Heart right ventricle (tissue), 16 donors: ENCODE measurements at places on chromosomes 1 and 21. TPM values are rescaled to one million over a fixed set of nuclear protein-coding genes. Genes with fewer than 3 reads are reported as not detected.

GRCh38 chr1:151799179-151800022 is 5.8 kb downstream of the LINGO4 start:
- H3K27ac ChIP-seq = no peak overlapping the region
- H3K27me3 ChIP-seq = no peaks in the 10 kb centered on the region
- DNase-seq = no peak
- H3K4me3 ChIP-seq = no peak overlapping the region
- H3K4me1 ChIP-seq = no peaks in the 10 kb centered on the region

The RGS16 gene
- 1.2 TPM for total RNA-seq

DNA sequence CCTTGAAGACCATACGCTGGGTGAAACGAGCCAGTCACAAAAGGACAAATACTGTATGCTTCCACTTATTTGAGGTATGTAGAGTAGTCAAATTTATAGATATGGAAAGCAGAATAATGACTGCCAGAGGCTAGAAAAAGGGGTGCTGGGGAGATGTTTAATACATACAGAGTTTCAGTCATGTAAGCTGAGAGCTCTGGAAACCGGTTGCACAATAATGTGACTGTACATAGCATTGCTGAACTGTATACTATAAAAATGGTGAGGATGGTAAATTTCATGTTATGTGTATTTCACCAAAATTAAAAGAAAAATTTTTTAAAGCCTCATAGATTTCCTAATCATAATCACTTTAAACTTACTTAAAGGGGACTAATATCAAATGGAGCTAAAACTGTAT is 110.8 kb downstream of the ZZZ3 start:
- H3K4me3 ChIP-seq = no peak overlapping the region
- H3K27me3 ChIP-seq = no peaks in the 10 kb centered on the region
- DNase-seq = no peak
- H3K36me3 ChIP-seq = peaks cover 93% of the 10 kb centered on the region

The SPATA45 gene
- 0.56 TPM for total RNA-seq

DNA sequence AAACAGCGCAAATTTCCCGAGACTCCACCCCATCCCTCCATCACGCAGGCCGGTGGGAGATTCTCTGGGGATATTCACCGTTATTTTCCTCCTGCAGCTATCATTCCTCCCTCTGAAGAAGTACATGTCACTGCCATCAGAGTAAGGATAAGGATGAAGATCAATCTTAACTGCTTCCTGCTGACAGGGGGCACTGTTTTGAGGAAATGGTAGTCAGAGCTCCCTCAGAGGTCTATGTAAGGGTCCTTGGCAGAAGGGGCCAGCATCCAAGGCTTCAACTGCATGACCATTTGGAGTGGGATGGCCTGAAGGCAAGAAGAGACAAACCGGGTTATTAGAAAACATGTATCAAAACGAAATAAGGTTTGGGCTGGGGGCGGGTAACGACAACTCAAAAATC is 111.5 kb downstream of the KCNK1 start:
- peaks cover 27% of the 10 kb centered on the region for H3K4me1 ChIP-seq
- H3K27ac ChIP-seq = no peak overlapping the region
- no peak overlapping the region for H3K4me3 ChIP-seq

DNA sequence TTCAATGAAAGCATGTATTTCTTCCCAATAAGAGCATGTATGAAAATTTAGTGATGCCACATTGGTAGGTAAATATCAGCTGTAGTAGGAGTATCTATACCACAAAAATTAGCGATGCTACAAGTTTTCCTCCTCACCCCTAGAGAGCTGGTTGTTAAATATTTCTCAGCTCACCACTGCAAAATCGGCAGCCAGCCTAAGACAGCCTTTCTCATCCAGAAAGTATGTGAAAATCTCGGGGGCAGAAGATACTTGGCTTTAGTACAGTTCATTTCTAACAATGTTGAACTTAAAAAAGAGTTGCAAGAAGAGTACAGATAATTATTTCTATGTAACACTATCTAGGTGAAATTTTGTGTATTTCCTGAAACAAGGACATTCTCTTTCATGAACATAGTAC is 235.4 kb downstream of the TPR start:
- no peaks in the 10 kb centered on the region for H3K4me1 ChIP-seq
- H3K27ac ChIP-seq = no peak overlapping the region
- no peaks in the 10 kb centered on the region for H3K27me3 ChIP-seq
- no peaks in the 10 kb centered on the region for H3K36me3 ChIP-seq
- no peak overlapping the region for H3K4me3 ChIP-seq

The JMJD4 gene
- 10.7 TPM for total RNA-seq

DNA sequence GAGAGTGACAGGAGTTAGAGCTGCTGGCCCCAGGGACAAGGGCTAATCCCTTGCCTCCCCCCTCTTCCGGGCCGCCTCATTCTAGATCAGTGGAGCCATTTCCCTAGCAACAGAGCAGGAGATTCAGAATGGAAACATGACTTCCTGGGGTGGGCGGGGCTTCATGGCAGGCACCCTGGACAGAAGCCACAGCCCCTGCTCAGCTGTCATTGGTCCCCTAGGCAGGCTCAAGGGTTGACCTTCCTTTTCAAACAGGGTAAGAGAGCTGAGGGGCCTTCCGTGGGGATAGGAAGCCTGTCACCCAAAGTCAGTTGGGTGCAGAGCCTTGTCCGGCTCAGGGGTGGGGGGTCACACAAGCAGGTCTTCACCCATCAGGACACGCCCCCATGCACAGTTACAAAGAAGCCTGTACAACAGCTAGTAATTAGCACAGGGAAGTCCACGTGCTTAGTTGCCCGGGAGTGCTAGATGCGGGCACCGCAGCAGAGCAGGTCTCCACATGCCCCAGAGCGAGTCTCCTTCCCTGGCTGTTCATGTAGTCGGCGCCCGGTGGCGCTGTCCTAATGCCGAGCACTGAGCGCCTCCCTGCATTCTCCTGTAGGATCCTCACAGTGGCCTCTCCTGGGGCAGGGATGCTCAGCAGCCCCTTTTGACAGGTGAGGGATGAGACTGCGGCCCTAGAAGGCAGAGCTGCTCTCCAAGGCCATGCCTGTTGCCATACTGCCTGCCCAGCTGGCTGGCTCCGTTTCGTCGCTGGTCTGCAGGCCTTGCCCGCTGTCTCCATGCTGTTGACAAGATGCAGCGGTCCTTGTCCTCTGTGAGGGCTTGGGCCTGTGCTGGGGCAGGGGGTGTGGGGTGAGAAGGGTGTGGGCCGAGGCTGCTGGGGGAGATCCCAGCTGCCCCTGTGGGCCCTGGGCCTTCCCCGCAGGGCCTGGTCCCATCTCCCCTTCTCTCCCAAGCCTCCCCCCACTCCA is 5.1 kb downstream of the TMEM201 start:
- DNase-seq = peak; percentile 75
- H3K27me3 ChIP-seq = no peaks in the 10 kb centered on the region
- peak overlapping the region; percentile 45 for H3K27ac ChIP-seq
- no peak overlapping the region for H3K4me3 ChIP-seq
- H3K4me1 ChIP-seq = peaks cover 79% of the 10 kb centered on the region

- no peak overlapping the region for H3K4me3 ChIP-seq
- peak; percentile 82 for DNase-seq
- H3K4me1 ChIP-seq = peaks cover 65% of the 10 kb centered on the region
- peak overlapping the region; percentile 96 for H3K27ac ChIP-seq
Measured at GRCh38 chr1:25695090-25695770, 78.6 kb downstream of the MAN1C1 start.

The SYDE2 gene
- total RNA-seq = 21.3 TPM

DNA sequence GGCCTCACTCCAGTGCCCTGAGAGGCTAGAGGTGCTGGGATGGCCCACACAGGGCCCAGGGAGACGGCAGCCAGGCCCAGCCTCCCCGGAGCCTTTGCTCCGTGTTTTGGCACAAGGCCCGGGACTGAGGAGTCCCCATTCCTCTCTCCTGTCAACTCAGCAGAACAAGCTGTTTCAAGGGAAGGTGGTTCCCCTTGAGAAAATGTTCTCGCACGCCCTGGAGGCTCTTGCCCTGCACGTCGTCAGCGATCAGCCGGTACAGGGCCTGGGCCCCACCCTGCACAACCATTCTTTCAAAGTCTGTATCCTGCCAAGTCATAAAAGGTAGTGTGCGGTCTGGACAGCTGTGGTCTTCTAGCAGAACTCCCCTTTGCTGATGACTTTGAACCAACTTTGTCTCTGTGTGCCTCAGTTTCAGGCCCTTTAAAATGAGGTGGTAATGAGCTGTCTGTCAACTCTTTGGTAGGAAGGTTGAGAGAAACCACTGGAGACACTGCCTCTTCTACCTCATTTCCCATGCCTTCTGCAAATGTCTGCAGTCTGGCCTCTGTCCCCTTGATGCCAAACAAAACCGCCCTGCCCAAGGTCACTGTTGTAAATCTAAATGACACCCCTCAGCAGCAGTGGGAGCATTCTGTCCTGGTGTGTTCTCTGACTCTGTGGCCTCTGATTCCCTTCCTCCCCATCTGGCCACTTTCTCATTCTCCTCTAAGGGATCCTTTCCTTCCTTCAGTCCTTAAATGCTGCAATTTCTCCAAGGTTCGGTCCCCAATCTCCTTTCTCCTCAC is 138.6 kb upstream of the JUN start:
- no peak overlapping the region for H3K4me3 ChIP-seq
- peaks cover 14% of the 10 kb centered on the region for H3K4me1 ChIP-seq
- no peaks in the 10 kb centered on the region for H3K27me3 ChIP-seq
- H3K36me3 ChIP-seq = no peaks in the 10 kb centered on the region
- DNase-seq = peak; percentile 45

The FCMR gene
- 3.5 TPM for total RNA-seq

DNA sequence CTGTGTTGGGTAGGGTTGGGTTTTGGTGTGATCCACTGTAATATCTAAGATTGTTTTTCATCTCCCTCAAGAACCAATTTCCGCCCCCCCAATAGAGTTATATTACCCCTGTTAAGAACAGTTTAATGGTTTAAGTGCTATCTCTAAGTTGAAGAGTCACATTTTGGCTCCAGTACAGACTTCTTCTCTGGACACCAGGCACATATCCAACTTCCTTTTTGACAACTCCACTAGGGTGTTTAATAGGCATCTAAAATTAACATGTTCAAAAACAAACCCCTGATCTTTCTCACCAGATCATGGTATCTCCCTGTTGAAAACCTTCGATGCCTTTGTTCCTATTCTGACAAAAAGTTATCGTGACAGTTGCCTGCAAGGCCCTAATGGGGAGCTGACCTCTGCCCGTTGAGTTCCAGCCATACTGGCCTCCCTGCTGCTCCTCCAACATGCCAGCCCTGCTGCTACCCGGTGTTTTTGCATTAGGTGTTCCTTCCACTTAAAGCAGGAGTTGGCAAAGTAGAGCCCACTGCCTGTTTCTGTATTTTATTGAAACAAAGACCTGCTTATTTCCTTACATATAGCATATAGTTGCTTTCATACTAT is 18.6 kb downstream of the USP24 start:
- peaks cover 55% of the 10 kb centered on the region for H3K4me1 ChIP-seq
- H3K27ac ChIP-seq = no peak overlapping the region
- no peaks in the 10 kb centered on the region for H3K27me3 ChIP-seq
- DNase-seq = no peak

DNA sequence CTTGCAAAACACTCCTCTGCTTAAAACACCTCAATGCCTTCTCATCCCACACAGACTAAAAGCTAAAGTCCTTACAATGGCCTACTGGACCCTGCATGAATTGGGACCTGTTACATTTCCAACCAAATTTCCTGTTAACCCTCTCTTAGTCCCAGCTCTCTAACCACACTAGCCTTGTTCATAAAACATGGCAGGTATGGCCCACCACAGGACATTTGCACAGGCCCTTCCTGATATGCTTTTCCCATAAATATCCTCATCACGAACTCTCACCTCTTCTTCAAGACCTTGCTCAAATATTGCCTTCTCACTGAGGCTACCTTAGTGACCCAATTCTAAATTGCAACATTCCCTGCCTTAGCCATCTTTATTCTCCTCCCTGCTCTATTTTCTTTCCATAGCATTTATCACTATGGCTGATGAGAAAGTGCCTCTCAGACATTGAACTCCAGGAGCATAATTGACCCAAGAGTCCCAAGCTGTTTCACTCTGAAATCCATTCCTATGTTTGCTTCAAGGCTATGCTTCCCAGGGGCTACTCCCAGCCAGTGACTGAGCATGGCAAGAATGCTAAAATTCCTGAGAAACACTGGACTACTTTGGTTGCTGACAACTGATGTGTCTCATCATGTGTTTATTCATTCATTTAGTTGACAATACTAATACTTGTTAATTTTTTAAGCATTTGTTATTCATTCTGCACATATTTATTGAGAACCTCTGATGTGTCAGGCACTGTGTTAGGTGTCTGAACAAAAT is 2.7 kb upstream of the PALMD start:
- H3K27ac ChIP-seq = peak overlapping the region; percentile 93
- H3K4me1 ChIP-seq = peaks cover 4% of the 10 kb centered on the region
- no peak overlapping the region for H3K4me3 ChIP-seq
- DNase-seq = no peak
- no peaks in the 10 kb centered on the region for H3K36me3 ChIP-seq
- no peaks in the 10 kb centered on the region for H3K27me3 ChIP-seq

DNA sequence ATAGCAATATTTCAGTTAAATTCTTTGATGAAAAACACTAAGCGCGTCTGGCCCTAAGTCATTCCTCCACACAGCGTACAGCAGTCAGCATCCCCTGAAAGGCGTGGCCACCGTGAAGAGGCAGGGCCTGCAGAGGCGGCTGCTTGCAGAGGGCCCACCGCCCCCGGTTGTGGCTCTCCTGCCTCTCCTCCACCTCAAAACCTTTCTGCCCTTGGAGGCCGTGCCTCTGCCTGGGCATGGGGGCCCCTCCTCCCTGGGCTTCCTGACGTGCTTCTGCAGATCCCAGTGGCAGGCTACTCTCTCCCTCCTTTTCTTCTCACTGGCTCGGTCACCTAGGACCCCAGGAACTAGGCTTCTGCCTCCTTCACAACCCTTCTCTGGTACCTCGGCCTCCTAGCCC is 16.2 kb downstream of the CLSTN1 start:
- no peaks in the 10 kb centered on the region for H3K27me3 ChIP-seq
- H3K4me3 ChIP-seq = no peak overlapping the region
- H3K4me1 ChIP-seq = peaks cover 13% of the 10 kb centered on the region
- H3K36me3 ChIP-seq = no peaks in the 10 kb centered on the region
- DNase-seq = no peak
- H3K27ac ChIP-seq = no peak overlapping the region

DNA sequence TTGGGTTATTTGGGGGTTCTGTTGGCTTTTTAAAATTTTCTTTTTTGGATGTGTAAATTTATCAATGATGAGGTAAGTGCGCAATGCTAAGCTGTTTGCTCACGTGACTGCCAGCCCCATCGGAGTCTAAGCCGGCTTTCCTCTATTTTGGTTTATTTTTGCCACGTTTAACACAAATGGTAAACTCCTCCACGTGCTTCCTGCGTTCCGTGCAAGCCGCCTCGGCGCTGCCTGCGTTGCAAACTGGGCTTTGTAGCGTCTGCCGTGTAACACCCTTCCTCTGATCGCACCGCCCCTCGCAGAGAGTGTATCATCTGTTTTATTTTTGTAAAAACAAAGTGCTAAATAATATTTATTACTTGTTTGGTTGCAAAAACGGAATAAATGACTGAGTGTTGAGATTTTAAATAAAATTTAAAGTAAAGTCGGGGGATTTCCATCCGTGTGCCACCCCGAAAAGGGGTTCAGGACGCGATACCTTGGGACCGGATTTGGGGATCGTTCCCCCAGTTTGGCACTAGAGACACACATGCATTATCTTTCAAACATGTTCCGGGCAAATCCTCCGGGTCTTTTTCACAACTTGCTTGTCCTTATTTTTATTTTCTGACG is 3.1 kb downstream of the OLIG2 start:
- H3K4me3 ChIP-seq = peak overlapping the region; percentile 21
- DNase-seq = no peak
- peaks cover 100% of the 10 kb centered on the region for H3K27me3 ChIP-seq
- H3K27ac ChIP-seq = no peak overlapping the region
- H3K4me1 ChIP-seq = peaks cover 14% of the 10 kb centered on the region

The KLF17 gene
- not detected for total RNA-seq
